GM20000 (cell line): ENCODE measurements at places on chromosomes 1 and 21.

DNA sequence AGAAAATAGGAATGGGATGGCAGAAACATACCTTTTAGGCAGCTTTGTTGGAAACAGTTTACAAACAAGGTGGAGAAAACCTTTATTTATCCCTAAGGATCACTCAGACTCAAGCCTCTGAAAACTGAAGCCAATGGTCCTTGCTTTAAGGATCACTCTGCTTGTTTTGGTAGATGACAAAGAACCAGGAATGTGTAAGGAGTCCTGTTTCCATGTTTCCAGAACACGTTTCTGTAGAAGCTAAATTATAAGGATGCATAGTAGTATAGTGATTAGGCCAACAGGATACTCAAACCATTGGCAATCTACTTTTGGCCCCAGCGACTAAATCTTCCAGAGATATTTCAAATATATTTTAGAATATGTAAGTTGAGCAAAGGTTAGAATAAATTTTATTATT, 149.1 kb upstream of the HP1BP3 start:
- DNase-seq, result no peak

- DNase-seq, result no peak
Observed at GRCh38 chr1:204339541-204339940, 20.2 kb downstream of the PLEKHA6 start.

- DNase-seq, result peak; percentile 7
Observed at GRCh38 chr1:199463521-199464127, 563.9 kb upstream of the NR5A2 start.

DNA sequence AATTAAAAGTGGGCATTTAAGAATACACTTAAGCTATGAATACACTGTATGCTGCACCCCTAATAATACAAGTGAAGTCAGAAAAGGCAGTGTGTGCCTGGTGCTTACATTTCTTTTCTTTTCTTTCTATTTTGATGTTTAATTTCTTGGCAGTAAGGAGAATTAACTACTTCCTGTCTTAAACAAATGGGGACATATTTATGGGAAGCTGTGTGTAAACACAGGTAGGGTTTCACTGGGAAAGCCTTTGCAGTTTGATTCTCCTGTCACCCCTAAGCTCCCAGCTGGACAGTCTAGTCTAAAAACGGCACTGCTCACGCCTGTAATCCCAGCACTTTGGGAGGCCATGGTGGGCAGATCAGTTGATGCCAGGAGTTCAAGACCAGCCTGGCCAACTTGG, 146.0 kb downstream of the MIS18A start:
- DNase-seq, result no peak

GRCh38 chr1:11175461-11175860, 13.7 kb upstream of the ANGPTL7 start:
- no peak for DNase-seq
